ENCODE measurements at places on chromosomes 12 and 14.
A peak's percentile ranks its signal among the peaks of the same experiment; 100 is the strongest.

DNA sequence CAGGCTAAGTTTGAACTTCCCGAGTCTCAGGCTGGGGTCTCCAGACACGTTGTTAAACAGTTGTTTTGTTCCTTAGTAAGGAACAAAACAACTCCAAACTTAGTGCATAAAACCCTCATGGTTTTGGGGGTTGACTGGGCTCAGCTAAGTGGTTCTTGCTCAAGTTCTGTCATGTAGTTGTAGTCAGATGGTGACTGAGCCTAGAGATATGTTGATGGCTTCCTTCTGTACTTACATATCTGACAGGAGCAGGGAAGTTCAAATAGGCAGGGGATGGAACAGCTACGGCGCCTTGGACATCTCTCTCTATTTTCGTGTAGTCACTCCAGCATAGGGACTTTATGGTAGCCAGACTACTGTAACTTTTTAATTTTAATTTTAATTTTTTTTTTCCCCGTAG is 45.7 kb downstream of the SPATS2 start:
- no peak for DNase-seq

DNA sequence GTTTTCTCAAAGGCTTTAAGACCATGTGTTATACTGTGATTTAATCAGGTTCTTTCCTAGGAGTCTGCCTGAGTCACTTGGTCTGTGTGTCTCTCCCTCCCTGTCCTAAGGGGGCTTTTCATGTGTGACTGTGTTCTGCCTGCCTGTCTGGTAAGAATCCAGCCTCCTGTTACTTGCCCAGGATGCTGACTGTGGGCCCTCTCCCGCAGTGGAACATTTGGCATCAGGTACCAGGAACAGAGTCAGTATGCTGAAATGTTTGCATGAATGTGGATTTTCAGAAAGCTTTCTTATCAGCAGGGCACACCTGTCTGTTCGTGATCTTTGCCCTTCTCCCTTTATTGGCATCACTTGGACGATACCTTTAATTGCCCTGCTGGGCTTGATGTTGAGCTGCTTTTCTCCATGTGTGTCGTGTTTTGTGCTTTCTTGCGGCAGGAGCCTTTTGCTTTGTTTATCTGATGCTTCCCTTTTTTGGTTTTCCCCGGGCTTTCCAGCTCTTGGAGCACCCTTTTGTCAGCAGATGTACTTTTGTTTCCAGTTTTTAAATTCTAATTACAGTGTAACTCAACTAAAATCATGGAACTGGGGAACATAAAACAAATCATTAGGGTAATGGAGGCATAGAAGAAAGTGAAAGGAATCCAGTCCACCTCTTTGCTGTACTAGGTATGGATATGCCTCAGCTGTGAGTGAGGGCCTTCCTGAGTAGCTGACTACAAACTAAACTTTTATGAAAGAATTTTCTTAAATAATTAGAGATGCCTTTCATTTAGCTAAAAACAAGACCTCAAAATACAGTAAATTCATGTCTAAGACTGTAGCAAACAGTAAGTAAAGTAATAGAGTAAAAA is 72.5 kb downstream of the TRAF3 start:
- no peak for DNase-seq

GRCh38 chr12:2335513-2335912 is 282.7 kb downstream of the CACNA1C start:
- no peak for DNase-seq

- DNase-seq: no peak
These were observed 38.3 kb downstream of the SLC6A15 start for GRCh38 chr12:84874125-84874824.

- no peak for DNase-seq
These were observed 100.1 kb upstream of the PDE3A start for GRCh38 chr12:20268121-20268732.

- DNase-seq: no peak
These were observed 197.0 kb upstream of the C14orf180 start for GRCh38 chr14:104382361-104383087.

GRCh38 chr12:120252071-120252906 is 13.2 kb downstream of the PXN start:
- no peak for DNase-seq

DNA sequence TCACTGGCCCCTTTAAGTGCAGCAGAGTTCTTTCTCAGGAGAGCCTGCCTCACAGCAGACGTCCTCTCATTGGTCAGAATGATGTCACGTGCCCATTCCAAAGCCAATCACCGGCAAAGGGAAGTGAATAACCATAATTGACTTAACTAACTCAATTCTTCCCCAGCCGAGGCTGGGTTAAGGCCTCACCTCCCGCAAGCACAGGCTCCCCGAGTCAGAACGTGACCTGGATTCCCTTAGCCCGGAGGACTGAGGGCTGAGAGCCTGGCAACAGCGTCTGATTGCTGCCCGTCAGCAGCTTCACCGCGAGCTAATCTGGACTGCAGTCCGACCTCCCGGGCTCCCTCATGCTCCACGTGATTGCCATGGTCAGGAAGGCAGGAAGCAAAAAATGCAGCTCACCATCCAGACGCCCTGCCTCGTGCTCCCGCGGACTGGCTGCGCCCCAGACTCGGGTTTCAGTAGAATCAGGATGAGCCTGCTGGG is 92.1 kb upstream of the FZD10 start:
- DNase-seq: no peak

DNA sequence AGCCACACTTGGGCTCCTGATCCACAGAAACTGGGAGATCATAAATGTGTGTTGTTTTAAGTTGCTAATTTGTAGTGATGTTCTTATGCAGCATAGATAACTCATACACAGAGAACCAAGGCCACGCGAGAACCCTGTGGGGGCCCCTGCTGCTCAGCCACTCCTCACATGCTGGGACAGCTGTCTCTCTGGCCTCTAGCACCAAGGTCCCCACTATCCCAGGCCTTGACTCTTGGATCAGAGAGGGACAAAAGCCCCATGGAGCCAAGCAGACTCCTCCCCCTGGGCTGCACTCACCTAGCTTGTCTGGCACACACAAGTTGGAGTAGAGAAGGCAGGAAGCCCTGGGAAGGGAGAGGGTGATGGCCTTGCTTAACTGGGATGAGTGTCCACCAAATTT is 11.3 kb downstream of the PLD4 start:
- DNase-seq: no peak

GRCh38 chr12:20150835-20151422 is 217.4 kb upstream of the PDE3A start:
- no peak for DNase-seq

- DNase-seq: no peak
These were observed 6.7 kb upstream of the CACNB3 start for GRCh38 chr12:48811437-48812090.

- DNase-seq: peak; percentile 31
These were observed 74.3 kb downstream of the SUSD6 start for GRCh38 chr14:69685716-69686115.

- no peak for DNase-seq
These were observed 283 bp upstream of the PSMB11 start for GRCh38 chr14:23041729-23042128.

DNA sequence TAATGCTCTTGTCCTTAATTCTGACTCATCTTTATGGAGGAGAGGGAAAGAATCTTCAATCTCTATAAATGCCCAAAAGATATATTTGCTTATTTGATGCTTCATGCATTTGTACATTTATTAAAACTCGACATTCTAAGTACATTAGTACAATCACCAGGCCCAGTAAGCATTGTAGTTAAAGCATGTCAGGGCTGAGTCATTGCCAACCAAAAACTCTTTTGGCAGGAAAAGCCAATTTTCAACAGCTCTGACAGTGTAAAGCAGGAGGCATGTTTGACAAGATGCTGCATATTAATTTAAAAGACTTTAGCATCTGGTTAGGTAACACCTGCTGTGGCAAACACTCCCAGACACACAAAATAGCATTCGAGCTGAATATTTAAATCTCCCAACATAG is 290.9 kb downstream of the PPFIA2 start:
- DNase-seq: no peak

DNA sequence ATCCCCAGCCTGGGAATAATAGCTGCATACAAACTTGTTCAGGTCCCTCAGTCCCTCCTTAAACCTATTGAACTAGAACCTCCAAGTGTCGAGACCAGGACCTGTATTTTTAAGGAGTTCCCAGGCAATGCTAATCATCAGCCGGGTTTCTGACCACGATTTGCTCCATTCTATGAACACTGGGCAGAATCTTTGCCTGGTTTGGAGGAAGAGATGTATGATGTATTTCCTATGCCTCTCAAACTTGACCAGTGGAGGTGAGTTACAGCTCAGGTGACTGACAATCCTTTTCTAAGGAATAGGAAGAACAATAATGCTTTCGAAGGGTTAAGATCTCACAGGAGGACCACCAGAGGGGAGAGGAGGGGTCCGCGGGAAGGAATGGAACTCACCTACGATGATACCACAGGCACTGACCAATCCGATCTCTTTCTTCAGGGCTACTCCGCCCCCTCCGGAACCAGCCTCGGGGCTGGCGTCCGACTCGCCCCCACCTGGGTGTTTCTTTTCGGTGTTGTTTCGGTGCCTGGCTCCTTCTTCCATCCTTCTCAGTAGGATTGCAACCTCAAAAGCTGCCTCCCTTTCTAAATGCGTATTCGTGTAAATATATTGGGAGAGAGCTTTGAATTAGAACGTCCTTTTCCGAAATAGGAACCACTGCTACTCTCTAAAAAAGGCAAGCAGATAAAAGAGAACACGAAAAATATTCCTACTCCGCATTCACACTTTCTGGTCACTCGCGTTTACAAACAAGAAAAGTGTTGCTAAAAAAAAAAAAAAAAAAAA is 895 bp downstream of the SLC7A8 start:
- DNase-seq: peak; percentile 15

- DNase-seq: no peak
These were observed 11.6 kb upstream of the SMCO2 start for GRCh38 chr12:27434673-27435565.

- no peak for DNase-seq
These were observed 95.1 kb downstream of the TTC8 start for GRCh38 chr14:88919502-88919901.

DNA sequence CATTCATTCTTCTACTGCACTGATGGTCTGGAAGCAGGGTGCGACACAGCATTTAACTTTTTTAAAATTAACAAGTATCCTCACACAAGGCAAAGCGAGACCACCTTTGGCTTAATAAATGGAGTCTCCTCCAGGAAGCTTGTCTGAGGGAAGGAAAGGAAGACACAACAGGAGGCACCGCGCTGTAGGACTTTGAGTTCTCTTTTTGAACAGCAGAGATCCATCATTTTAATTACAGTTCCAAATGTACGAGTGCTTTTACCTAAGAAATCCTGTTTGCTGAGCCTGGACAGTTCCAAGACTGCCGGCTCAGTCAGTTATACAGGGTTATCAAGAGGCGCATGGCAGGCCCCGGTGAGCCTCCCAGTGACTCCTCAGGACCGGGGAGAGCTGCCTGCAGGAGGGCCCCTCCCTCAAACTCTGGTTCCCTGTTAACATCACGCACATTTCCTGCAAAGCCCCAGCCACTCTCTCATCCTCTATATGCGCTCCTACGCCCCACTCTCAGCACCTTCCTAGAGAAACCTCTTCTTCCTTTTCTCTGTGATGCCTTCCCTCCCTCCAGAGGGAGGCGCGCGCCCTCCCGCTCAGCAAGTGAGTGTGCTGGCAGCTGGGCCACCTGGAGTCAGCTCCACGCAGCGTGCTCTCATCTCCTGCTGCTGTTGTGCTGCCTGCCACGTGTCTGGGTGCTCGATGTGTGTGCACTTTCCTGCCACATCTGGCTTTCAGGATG is 46.1 kb downstream of the STX2 start:
- no peak for DNase-seq

GRCh38 chr12:21695986-21696385 is 38.3 kb upstream of the LDHB start:
- no peak for DNase-seq

Measured in activated CD4-positive, alpha-beta T cell treated with anti-CD3 and anti-CD28 coated beads for 24 hours (primary cell).